Stimulated activated CD4-positive, alpha-beta T cell treated with anti-CD3 and anti-CD28 coated beads, Interleukin-12 subunit alpha, Interleukin-12 subunit beta, amount 100 ng/mL, for 48 hours (primary cell): ENCODE measurements at places on chromosomes 4 and X.
A peak's percentile ranks its signal among the peaks of the same experiment; 100 is the strongest.

- DNase-seq = no peak
Observed at GRCh38 chr4:84856468-84857049, 109.9 kb downstream of the WDFY3 start.

- DNase-seq = peak; percentile 53
Observed at GRCh38 chrX:12791257-12792228, at the start of gene PRPS2. PRPS2 (plus strand) TSS chrX:12791412; CDS start chrX:12791498, 86 bp downstream.

GRCh38 chr4:164847016-164847415 is 30.0 kb upstream of the APELA start:
- no peak for DNase-seq

DNA sequence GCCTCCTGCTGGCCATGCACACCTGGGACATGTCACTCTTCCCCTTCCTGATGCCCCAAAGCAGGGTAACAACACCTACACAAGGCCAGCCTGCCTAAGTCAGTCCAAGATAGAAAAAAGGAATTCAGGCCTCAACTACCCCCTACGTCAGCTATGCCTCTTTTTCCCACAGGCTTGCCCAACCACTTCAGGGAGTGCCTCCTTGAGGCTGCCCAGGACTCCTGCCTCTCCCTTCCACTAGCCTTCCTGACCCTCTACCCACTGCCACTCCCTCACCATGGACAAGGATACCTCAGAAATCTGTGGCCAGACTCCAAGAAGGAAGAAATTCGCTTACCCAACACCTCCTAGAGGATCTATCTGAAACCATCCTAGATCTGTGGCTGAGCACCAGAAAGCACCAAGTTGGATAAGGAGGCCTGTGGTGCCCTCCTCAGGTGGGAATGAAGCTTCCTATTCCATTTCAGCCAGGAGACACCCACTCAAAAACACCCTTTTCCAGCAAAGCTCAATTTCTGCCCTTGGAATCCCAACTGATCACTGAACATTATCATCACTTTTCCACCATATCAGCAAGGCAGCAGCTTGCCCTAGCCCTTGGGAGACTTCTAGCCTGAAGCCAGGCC is 1.8 kb downstream of the KDM5C start:
- no peak for DNase-seq
